Astrocyte of the cerebellum (primary cell): ENCODE measurements at places on chromosomes 5 and 9.
A peak's percentile ranks its signal among the peaks of the same experiment; 100 is the strongest.

DNA sequence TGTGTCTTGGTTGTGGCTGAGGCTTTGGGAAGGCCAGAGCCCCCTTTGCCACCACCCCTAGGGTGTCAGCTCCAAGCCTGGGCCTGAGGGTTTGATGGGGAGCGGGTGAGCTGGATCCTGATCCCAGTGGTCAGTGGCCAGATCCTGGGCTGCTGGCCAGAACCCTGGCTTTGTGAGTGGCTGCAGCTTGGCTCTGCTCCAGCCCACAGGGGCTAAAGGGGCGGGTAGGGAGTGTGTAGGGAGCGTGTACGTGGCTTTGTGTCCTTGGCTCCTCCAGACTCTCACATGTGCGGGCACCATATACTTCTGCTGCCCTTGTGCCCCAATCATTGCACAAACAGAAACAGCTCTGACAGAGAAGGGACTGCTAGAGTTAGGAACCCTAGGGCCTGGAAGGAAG is 1.2 kb upstream of the IL11RA start:
- peak; percentile 31 for DNase-seq

- DNase-seq: no peak
These were observed 78.3 kb upstream of the HSPA9 start for GRCh38 chr5:138653502-138653901.

DNA sequence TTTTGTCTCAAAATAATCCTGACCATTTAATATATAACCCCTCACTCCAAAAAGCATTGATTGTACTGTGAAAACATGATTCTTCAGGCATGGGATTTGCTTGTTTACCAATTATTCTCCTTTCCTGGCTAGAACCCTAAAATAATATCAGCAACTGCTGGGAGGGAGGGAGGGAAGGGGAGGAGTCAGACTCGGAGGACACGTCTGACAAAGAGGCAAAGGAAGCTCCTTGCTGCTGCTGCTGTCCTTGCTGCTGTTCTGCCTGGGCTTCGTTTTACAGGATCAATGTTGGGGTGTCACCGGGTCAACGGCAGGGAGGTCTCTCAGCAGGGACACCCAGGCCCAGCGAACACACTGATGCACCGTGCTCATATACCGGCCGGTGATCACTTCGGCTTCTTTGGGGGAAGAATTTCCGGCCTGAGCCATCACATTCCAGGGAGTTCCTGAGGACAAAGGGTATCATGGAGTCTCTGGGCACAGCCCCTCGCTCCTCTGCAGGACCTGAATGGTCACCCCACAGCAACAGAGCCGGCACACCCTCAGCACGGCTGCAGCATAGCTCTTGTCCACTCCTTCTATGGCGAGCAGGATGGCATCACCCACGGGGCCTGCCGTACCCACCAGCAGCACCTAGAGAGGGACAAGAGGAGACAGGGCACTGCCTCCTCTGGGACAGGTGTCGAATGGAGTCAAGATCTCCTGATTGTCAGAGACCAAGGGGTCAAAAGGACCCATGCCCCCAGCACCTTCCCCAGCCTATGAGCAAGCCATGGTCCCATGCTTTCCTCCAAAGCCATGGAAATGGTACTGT is 27.9 kb downstream of the MED10 start:
- DNase-seq: no peak

DNA sequence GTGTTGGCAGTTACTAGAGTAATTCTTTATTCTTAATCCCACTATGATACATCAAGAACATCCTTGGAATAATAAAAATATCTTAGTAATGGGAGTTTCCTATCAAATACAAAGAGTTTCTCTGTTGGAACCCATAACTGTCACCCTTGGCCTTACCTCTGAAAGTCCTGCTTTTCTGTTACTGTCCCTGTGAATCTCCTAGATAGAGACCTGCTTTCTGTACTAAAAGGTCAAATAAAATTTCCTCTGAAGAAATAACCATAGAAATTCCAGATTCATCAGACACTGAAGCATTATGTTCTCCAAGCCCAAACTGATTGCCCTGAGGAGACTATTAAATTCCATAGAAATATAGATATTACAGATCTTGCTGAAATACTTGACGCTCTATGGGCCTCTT is 63.0 kb downstream of the KCNV2 start:
- no peak for DNase-seq

- no peak for DNase-seq
These were observed 10.5 kb upstream of the SMIM32 start for GRCh38 chr5:136203303-136203922.

- no peak for DNase-seq
These were observed 149.5 kb downstream of the C9orf152 start for GRCh38 chr9:110058304-110058953.

DNA sequence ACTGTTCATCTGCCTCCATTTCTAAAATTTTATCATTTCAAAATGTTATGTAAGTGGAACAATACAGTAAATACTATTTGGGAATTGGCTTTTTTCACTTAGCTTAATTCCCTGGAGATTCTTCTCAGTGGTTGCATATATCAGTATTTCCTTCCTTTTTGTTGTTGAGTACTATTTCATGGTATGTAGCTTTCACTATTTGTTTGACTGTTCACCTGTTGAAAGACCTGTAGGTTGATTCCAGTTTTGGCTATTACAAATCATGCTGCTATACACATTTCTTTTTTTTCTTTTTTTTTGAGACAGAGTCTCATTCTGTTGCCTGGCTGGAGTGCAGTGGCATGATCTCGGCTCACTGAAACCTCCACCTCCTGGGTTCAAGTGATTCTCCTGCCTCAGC is 33.0 kb upstream of the PWWP2A start:
- no peak for DNase-seq

- no peak for DNase-seq
These were observed at the start of gene TJP2 for GRCh38 chr9:69173891-69174615. TJP2 (plus strand) TSS chr9:69174277; CDS start chr9:69174373, 96 bp downstream.

- no peak for DNase-seq
These were observed 1.8 kb downstream of the ZBTB34 start for GRCh38 chr9:126862104-126862761.

DNA sequence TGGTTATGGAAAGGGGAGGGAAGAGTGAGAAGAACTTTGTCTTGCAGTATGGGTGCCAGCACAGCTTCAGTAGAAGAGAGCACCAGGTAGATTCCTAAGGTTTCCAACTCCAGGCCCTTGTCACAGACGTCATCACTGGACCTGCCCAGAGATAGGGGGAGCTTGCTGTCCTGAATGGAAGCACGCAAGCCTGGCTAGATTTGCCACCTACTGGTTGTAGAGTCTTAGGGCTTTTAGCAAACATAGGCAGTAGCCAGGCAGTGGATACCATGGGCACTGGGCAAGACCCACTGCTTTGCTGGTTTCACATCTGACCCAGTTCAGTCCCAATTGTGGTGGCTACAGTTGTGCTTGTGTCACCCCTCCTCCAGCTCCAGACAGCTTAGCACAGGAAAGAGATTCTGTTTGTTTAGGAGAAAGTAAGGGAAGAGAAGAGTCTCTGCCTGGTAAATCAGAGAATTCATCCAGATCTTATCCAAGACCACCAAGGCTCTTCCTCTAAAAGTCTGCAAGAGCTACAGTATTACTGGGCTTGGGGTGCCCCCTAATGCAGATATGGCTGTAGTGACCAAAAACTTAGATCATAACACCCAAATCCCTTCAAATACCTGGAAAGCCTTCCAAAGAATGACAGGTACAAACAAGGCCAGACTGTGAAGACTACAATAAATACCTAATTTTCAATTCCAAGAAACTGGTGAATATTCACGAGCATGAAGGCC is 158.9 kb downstream of the HINT1 start:
- no peak for DNase-seq

- no peak for DNase-seq
These were observed 154.3 kb upstream of the TBC1D2 start for GRCh38 chr9:98409719-98410118.

DNA sequence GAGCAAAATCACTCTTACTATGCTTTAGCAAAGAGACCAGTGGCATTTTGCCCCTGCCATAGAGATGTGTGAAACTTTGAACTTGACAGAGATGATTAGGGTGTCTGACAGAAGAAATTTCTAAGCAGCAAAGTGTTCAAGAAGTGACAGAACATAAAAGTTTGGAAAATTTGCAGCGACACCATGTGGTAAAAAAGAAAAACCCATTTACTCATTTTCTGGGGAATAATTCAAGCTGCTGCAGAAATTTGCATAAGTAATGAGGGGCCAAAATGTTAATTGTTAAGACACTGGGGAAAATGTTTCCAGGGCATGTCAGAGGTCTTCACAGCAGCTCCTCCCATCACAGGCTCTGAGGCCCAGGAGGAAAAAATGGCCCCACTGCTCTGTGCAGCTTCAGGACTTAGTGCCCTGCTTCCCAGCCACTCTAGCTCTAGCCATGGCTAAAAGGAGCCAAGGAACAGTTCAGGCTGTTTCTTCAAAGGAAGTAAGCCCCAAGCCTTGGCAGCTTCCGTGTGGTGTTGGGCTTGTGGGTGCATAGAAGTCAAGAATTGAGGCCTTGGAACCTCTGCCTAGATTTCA is 6.1 kb upstream of the AP3B1 start:
- no peak for DNase-seq

DNA sequence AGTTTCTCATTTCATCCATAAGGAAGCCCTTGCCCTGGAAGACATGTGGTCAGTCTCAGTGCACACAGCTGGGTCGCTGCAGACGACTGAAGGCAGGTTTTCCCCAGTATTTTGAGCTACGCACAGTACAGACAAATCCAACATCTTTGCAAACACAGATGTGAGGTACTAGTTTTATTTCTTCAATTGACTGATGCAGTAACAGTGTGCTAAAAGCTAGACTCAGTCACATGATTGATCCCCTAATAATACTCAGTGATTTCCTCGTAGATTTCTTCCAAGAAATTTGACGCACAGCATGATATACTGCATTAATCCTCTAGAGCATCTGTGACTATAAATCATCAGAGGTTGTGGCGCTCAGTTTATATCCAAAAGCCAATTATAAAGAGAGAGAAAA is 346.1 kb downstream of the DIRAS2 start:
- no peak for DNase-seq

DNA sequence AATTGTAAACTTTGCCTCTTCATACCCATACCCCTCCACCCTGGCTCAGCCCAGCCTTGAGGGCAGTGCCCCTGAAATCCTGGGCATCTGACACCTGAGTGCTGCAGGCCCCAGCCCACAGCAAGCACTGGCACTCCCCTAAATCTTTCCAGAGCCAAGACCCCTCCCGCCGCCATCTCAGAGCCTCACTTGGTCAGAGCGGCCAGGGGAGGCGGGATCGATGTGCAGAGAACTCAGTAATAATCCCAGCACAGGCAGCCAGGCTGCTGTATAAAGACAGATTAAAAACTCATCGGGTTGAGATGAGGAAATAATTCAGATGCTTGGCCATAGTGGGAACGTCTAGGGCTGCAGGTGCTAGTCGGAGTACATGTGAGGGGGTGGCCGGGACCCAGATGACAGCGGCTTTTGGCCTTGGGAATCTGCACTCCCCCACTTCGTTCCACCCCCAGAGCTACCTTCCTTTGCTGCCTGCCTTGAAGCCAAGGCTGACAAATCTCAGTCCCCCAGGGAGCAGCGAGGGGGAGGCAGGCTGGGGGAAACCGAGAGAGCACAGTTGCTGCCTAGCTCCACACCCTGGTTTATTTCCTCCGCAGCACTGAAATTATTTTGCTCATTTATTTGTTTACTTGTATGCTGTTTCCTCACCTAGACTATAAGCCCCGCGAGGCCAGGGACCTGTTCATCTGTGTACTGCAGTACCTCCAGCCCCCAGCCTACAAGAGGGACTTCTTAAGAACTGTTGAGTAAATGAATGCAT is 19.5 kb upstream of the ARAP3 start:
- no peak for DNase-seq

- DNase-seq: peak; percentile 79
These were observed 8.6 kb upstream of the ANKRD33B start for GRCh38 chr5:10555277-10555684.

- DNase-seq: no peak
These were observed 105.6 kb upstream of the PHYKPL start for GRCh38 chr5:178338126-178338749.

DNA sequence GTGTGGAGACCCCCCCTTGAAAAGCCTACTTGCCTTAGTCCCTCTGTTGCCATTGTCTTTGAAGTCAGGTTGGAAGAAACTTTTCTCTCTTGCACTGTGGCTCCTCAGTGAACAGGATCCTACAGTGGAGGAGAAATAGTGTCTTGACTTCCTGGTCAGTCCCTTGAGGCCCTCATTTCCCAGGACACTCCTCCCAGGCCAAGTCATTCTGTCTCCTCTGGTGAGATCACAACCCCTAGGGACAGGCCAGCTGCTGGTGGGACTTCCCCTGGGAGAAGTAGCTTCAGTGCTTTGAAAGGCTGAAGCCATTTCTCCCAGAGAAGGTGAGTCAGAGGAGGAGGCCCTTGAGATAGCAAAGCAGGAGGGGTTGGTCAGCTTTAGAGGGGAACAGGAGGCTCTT is 10.1 kb upstream of the GRIA1 start:
- DNase-seq: no peak

DNA sequence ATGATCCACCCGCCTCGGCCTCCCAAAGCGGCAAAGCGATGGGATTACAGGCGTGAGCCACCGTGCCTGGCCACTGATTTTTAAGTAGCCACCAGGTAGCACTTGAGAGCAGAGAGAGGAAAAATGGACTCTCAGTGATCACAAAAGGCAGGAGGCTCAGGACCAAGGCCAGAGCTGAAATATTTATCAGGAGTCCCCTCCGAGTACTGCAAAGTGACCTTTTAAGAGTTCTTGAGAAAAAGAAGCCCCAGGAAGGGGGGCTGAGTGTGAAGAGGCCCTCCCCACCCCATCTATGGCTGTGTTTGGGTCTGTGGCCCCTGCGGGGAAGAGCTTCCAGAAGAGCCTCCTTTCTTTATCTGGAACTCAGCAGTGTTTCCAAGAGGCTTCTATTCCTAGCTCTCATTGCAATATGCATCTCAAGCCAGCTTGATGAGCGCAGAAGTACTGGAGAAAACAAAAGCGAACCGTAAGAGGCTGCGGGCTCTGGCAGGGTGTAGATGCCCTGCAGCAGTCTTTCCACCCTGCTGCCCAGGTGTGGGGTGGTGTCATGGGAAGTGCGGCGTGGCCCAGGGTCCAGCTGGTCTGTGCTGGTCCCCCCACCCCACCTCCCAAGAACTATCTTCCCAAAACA is 75.5 kb upstream of the CDK20 start:
- no peak for DNase-seq

GRCh38 chr5:16810208-16810854 is 125.8 kb downstream of the MYO10 start:
- no peak for DNase-seq

DNA sequence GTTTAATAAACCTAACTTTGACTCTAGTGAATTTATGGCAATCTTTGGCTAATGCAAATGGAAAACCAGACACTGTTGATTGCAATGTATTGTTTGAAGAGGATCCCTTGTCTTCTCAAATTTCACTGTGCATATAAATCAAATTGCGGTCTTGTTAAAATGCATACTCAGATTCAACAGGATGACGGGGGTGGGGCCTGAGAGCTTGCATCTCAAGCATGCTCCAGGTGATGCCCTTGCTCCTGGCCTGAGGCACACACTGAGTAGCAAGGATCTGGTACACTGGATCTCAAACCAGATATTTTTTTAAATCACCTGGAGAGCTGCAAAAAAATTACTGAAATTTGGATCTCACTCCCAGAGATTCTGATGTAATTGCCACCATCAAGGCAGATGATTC is 463.7 kb downstream of the DNAH5 start:
- no peak for DNase-seq

GRCh38 chr9:114153761-114154599 is 1.4 kb upstream of the COL27A1 start:
- DNase-seq: no peak
